ENCODE measurements at places on chromosomes 6 and 20. TPM values are rescaled to one million over a fixed set of nuclear protein-coding genes. Genes with fewer than 3 reads are reported as not detected.

DNA sequence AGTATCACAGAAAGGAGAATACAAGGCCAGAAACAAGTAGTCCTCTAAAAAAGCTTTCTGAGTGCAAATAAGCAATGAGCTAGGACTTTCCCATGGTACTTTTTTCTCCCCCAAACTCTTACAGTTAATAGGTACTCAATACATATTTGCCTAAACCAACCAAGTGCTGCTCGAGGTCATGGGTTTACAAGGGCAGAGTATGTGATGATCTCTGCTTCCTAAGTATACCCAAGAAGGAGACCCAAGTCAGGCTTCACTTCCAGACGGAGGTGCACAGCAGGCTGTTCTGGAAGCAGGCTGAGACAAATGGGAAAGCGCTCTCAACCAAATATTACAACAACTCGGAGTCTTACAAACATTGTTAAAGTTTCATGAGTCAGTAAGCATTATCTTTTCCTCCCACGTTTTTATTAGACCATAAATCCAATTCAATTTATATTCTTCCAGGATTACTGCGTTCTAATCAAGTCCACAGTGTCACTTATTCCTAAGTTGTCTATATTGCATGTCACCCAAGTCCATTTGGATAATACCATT, 8.1 kb downstream of the FYN start:
- H3K27ac ChIP-seq, result peak overlapping the region; percentile 12
- no peaks in the 10 kb centered on the region for H3K27me3 ChIP-seq
- H3K4me1 ChIP-seq, result peaks cover 95% of the 10 kb centered on the region
- no peak for DNase-seq
- no peak overlapping the region for H3K4me3 ChIP-seq

The EYA2 gene
- not detected for total RNA-seq

The SIRPB2 gene
- total RNA-seq, result not detected

DNA sequence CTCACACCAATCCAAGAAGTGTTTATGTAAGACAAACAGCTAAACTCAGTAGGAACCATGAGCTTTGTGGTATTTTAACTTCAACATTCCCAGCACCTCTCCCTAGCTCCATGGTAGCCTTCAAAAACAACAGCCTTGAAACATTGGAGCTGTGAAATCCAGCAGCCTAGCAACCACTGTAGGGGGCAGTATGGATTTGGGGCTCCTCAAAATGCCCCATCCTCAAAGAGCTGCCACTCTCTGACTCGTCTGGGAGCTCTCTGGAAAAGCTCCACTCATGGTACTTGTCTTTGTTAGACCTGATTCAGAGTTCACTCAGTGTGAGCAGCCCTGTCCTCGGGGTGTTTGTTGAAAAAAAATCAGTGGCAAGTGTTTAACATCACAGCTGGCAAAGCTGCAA, 82.9 kb downstream of the KIF6 start:
- DNase-seq, result no peak
- no peak overlapping the region for H3K27ac ChIP-seq
- no peaks in the 10 kb centered on the region for H3K36me3 ChIP-seq
- H3K4me3 ChIP-seq, result no peak overlapping the region

GRCh38 chr6:43579171-43579570, 3.2 kb downstream of the POLH start:
- H3K4me3 ChIP-seq, result peak overlapping the region; percentile 36
- peak overlapping the region; percentile 34 for H3K27ac ChIP-seq
- peaks cover 45% of the 10 kb centered on the region for H3K36me3 ChIP-seq
- no peaks in the 10 kb centered on the region for H3K27me3 ChIP-seq
- DNase-seq, result no peak
- peaks cover 52% of the 10 kb centered on the region for H3K4me1 ChIP-seq

- H3K4me1 ChIP-seq, result peaks cover 71% of the 10 kb centered on the region
- no peak overlapping the region for H3K4me3 ChIP-seq
- H3K36me3 ChIP-seq, result peaks cover 10% of the 10 kb centered on the region
- H3K27me3 ChIP-seq, result no peaks in the 10 kb centered on the region
Measured at GRCh38 chr20:59120491-59120890, 43.1 kb upstream of the ZNF831 start.

The HNF4A gene
- not detected for total RNA-seq

DNA sequence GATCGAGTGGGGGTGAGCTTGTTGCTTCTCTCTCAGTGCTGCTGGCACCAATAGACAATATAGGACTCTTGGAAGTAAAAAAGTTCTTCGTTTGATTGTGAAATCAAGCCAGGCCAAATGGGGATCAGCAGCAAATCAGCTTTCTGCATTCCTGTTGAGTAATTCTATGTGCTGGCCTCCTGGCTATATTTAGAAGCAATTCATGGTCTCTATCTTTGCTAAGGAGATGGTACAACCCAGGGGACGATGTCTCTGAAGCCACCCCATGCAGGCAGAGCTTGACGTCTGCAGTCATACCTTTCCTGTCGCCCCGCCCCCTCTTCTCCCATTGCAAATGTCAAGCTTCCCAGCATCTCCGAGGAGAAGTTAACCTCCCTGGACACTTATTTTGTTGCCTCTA, 199.1 kb downstream of the SCP2D1 start:
- no peaks in the 10 kb centered on the region for H3K36me3 ChIP-seq
- H3K4me3 ChIP-seq, result no peak overlapping the region
- no peak for DNase-seq

- no peaks in the 10 kb centered on the region for H3K36me3 ChIP-seq
- no peaks in the 10 kb centered on the region for H3K27me3 ChIP-seq
Measured at GRCh38 chr6:165484178-165484889, 174.9 kb upstream of the C6orf118 start.

The BTNL2 gene
- not detected for total RNA-seq

The FOXA2 gene
- not detected for total RNA-seq

DNA sequence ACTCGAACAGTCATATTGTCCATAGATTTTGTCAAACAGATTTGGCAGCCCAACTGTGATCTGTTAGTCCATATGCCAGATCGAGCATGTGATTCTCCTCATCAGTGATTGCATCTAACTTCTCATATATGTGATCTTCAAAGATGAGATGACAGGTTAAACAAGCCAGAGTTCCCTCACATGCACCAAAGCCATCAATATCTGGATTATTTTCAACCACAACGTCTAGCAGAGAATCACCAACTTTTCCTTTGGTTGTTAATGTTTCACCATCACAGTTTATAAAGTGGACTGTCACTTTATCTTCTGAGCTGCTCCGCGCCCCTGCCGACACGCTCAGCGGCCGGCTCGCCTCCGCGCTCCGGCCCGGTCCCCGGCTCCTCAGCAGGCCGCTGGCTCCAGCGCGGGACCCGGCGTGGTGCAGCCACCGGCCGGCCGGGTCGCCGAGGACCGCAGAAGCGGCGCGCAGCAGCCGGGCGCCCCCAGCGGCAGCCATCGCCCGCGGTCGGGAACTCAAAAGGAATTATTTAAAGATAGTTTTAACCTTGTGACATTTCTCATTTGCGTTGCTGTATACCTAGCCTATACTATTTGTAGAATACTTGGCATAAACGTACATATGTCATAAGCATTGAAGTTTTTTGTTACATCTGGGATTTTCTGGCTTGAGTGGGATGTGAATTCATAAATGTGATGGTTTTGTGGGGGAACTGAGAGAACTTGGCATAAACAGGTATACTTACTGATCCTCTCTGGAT, 40.1 kb upstream of the DYNLRB1 start:
- H3K27ac ChIP-seq, result no peak overlapping the region
- peak; percentile 14 for DNase-seq
- peaks cover 15% of the 10 kb centered on the region for H3K4me1 ChIP-seq
- no peaks in the 10 kb centered on the region for H3K27me3 ChIP-seq
- no peak overlapping the region for H3K4me3 ChIP-seq
- H3K36me3 ChIP-seq, result peaks cover 48% of the 10 kb centered on the region

GRCh38 chr6:138809677-138810076, 13.8 kb downstream of the ECT2L start:
- peaks cover 12% of the 10 kb centered on the region for H3K27me3 ChIP-seq
- no peaks in the 10 kb centered on the region for H3K36me3 ChIP-seq
- H3K27ac ChIP-seq, result no peak overlapping the region
- H3K4me1 ChIP-seq, result no peaks in the 10 kb centered on the region

GRCh38 chr6:79570129-79571029, 33.1 kb upstream of the LCA5 start:
- H3K4me3 ChIP-seq, result peak overlapping the region; percentile 12
- peaks cover 1% of the 10 kb centered on the region for H3K27me3 ChIP-seq
- peak; percentile 10 for DNase-seq
- no peaks in the 10 kb centered on the region for H3K4me1 ChIP-seq

The IRF4 gene
- 126 TPM for total RNA-seq

GRCh38 chr6:28525496-28526039, at the start of gene GPX5:
GPX5 (plus strand) TSS chr6:28525881; CDS start chr6:28526014, 133 bp downstream.
- H3K27ac ChIP-seq, result no peak within 1 kb of the TSS
- no peak within 1 kb of the TSS for H3K4me3 ChIP-seq
- peaks cover 53% of the 10 kb centered on the region for H3K27me3 ChIP-seq
- H3K36me3 ChIP-seq, result no peaks in the 10 kb centered on the region
- DNase-seq, result peak; percentile 14
- peaks cover 36% of the 10 kb centered on the region for H3K4me1 ChIP-seq

Measured in activated CD4-positive, alpha-beta T cell treated with anti-CD3 and anti-CD28 coated beads, Interleukin-2, amount 10 ng/mL, durations not matched to agents 7 days and 5 days (primary cell).